Caki2 (cell line): ENCODE measurements at places on chromosomes 11 and 22.

GRCh38 chr11:57772562-57772961, 11.0 kb downstream of the CTNND1 start:
- DNase-seq = no peak

GRCh38 chr11:65210748-65211147, 29.0 kb downstream of the CAPN1 start:
- DNase-seq = no peak

DNA sequence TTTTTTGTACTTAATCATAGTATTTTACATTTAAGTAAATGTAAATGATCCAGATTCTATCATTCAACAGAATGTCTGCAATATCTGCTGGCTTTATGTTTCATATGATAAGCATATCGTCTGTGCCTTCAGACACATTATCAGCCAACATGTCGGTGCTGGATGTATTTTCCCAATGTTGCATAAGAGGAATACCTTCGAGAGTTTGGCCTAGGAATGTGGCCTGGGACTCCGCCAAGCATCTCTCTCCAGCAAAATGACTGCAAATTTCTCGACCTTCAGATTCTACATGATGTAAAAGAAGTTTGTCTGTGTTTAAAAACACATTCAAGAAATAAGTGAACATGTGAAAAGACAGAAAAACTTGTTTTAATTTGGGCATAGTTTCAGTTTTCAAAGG, 6.9 kb downstream of the BDNF start:
- no peak for DNase-seq

DNA sequence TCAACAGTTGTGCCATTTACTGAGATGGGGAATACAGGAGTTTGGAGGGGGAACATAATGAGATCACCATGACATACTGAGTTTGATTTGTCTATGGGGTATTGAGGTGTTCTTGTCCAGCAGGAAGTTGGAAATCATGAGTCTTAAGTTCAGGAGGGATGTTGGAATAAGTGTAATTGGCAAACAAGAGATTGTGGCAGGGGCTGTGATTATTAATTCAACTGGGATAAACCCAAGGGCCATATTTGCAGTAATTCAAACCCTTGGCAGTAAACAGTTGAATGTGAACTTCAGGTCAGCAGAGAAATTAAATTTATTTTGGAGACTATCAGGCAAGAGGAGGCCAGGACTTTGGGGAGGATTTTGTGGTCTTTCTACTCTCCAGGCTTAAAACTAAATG, 33.4 kb downstream of the ADM start:
- no peak for DNase-seq

GRCh38 chr11:44804449-44805437, 78.0 kb downstream of the TSPAN18 start:
- DNase-seq = no peak

DNA sequence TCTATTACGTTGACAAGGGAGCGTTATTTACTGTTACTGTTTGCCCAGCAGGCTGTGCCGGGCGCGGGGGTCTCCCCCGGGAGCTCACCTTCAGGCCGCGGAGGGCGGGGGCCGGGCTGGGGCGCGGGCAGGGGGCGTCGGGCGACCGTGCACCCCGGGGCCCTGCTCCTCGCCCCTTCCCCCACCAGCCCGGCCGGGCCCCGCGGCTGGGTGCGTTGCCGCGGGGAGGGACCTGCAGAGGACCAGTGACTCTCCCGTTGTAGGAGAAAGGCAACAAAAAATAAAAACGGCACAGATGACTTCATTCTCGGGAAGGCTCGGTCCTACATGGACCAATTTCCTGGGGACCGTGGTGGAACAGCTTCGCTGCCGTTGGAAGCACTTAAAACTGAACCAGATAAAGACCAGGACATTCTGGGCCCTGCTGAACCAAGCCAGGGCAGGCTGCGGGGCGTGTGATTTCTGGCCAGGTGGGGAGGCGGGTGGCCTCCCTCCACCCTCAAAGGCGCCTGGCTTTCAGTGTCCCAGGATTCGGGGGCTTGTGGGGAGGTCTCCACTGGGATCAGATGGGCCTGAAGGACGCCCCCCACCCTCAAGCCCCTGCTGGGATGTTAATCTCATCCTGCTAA, 57.4 kb downstream of the IGLL1 start:
- no peak for DNase-seq

DNA sequence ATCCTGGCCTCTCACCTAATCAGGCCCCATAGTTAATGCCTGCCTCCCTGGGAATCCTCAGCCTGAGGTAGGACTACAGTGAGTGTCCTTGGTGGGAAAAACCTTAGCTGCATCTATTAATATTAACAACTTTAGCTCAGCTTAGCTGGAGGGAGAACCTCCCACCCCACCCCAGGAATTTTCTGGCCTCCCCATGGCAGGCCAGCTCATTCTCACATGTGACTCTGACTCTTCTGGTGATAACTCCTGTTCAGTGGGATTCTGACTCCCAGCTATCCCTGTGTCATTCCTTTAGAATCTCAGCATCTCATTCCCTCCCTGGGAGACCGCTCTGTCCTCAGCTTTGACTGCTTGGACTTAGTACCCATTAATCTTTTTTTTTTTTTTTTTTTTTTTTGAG, 14.5 kb downstream of the ART5 start:
- peak; percentile 98 for DNase-seq

- DNase-seq = peak; percentile 42
Observed at GRCh38 chr11:2752923-2753322, 53.1 kb upstream of the KCNQ1OT1 start.

GRCh38 chr11:96969251-96969650, 579.4 kb downstream of the JRKL start:
- no peak for DNase-seq

DNA sequence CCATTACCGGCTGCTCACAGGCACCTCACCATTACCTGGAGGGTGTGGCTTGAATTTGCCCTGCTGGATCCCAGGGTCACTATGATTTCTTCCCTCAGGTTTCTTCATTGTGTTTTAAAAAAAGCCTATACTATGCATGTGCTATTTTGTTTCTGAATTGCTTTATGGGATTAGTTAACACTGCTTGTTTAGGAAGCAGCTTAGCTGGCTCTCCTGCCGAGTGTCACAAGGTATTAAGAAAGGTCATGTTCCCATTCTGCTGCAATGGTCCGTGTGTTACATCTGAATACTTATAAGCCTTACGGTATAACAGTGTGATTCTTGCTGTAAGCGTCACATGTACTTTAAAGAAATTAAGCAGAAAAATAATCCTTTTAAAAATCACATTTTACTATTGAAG, 380.6 kb upstream of the B3GAT1 start:
- no peak for DNase-seq

DNA sequence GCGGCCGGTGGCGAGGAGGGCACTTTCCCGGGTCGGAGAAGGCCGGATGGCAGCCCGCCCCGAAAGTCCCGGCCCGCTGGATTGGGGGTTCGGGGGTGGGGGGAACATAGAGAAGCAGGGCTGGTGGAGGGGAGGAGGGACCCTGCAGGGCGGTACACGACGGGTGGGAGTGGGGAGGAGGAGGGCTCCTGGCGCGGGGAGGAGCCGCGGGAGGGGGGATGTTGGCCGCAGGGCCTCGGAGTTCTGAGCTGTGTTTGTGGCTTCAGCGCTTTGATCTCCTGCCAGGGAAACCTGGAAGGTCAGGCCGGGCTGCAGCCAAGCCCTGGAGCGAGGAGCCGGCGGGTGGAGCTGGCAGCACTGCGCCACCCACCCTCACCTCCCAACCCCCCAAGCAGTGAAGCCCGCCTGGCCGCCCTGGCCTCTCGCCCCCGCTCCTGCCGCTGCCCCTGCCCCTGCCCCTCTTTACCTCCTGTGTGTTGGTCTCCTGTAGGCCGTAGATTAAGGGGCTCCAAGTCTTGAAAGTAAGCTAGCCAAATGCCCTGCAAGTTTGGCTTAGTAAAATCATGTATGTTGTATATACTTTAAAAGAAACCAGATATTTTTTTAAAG, 30.9 kb downstream of the C22orf31 start:
- DNase-seq = peak; percentile 84

GRCh38 chr11:49432242-49432848, 223.9 kb upstream of the FOLH1 start:
- DNase-seq = no peak

- DNase-seq = no peak
Observed at GRCh38 chr11:134645576-134645975, 233.5 kb upstream of the B3GAT1 start.

DNA sequence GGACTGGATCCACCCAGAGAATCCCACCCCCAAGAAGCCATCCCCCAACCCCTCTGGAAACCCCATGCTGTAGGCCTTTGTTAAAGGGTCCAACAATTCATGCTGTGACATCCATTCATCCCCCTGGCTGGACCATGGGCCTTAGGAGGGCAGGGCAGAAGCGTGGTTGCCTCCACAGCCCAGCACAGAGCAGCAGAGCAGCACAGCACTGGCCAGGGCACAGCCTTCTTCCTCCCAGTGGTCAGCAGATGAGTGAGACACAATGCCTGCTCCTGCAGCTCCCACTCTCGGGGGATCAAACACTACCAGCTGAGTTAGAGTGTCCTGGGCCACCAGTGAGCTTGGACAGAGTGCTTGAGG, 84.5 kb upstream of the LINC01488 start:
- DNase-seq = no peak

- DNase-seq = no peak
Observed at GRCh38 chr11:10409207-10409661, 45.8 kb upstream of the AMPD3 start.

- no peak for DNase-seq
Observed at GRCh38 chr11:19499999-19500398, 212.6 kb upstream of the NAV2 start.

DNA sequence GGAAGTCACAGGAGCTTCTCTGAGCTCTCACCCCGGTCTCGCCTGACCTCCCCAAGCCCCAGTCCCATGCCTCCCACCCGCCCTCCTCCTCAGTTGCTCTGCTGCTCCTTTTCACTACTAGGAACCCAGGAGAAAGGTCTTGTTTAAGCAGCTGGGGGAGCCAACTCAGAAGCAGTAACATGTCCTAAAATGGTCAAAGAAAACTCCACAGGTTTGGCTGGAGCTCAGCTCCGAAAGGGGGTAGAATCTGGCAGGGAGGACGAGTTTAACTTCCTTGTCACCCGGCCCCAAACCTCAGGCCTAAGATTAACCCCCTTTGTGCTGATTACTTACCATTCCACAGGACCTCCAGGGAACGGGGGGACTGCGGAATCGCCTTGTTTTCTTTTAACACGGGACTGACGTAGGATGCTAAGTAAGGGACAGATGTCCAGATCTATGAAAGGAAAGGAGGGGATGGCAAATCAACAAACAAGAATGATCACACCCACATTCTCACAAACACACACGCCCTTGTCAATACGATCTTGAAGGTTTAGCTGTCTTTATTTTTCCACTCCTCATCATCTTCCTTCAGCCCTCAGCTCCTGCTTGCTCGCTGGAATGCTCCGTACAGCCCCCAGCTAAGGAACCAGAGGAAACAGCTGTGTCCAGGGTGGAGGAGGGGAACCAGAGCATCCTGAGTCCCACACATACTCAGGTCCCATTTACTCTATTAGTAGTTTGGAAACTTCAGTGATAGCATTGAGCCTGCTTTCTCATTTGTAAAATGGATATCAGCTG, 13.5 kb downstream of the PCSK7 start:
- DNase-seq = no peak
